ENCODE measurements at places on chromosomes 16 and 17. TPM values are rescaled to one million over a fixed set of nuclear protein-coding genes. Genes with fewer than 3 reads are reported as not detected.

- DNase-seq: no peak
Observed at GRCh38 chr16:76749780-76750375, 441.1 kb upstream of the MON1B start.

Gene ZACN
- total RNA-seq: not detected

- DNase-seq: no peak
Observed at GRCh38 chr16:74252329-74252728, 44.3 kb upstream of the PSMD7 start.

- no peak for DNase-seq
Observed at GRCh38 chr17:50834429-50835300, 721 bp upstream of the WFIKKN2 start.

Gene SLC25A39
- 78.6 TPM for total RNA-seq

DNA sequence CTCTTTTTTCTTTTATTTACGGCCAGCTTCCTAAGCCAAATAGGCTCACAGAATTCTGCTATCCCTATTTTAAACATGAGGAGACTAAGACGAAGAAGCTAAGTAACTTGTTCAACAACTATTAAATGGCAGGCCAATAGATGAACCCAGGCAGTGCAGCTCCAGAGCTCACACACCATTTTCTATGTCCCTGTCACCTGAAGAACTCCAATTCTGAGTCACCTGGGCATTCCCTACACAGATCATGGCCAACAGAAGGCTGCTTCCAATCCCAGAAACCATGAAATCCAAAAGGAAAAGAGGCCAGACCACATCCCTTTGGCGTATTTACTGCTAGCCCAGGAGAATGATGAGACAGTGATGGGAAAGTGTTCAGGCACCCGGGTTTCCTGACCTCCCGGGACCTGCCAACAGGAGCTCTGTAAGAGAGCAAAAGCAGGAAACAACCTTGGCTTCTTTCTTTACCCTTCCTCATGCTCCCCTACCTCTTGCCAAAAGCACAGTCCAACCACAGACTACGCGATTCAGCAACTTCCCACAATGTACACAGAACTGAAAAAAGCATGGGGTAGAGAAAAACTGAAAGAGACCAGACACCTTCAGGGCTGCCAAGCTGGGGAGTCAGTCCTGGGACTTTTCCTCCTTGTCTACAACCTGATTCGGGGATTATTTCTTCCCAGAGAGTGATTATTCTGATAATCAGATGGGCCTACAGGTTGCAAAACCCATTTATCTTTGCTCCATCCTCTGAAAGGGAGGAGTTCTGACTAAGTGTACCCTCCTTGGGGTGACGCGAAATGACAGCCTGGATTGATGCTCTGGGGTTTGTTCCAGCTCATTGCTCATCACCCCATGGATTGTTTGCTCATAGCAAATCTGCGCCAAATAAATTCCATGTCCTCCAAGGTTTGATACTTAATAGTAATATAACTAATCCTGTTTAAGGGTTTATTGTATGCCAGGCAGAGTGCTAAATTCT is 47.8 kb upstream of the HAS3 start:
- peak; percentile 61 for DNase-seq

DNA sequence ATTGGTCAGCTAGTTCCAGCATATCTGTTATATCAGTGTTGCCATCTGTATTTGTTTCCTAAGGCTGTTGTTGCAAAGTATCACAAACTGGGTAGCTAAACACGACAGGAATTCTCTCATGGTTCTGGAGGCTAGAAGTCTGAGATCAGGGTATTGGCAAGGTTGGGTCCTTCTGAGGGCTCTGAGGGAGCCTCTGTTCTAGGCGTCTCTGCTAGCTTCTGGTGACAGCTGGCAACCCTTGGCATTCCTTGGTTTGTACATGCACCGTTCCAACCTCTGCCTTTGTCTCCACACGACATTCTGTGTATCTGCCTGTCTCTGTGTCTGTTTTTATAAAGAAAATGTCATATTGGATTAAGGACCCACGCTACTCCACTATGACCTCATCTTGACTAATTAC is 219.9 kb upstream of the NLRP1 start:
- DNase-seq: no peak

Gene HYDIN
- 0.28 TPM for total RNA-seq

DNA sequence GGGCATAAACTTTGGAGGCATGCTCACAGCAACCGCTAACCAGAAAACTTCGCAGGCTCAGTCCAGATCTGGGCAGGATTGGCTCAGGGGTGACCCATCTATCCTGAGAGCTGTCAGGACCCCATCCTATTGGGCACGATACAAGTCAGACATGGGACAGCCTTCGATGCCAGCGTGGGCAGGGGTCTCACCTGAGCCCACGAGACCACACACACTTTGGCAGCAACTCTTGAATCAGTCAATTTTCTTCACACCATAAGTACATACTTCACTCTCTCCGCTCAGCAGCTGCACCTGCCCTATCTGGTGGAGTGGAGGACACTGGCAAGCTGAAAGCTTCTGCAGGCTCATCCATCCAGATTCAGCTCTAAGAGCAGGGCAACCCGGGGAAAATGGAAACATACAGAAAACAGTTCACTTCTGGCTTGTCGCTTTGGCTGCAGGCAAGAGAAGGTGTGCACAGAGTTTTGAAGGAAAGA is 48.3 kb downstream of the ZFHX3 start:
- DNase-seq: no peak

- DNase-seq: no peak
Observed at GRCh38 chr17:1967213-1967612, 57.9 kb downstream of the RTN4RL1 start.

Gene SPAG7
- total RNA-seq: 20.3 TPM

GRCh38 chr17:57293077-57293476 is 36.8 kb downstream of the MSI2 start:
- DNase-seq: no peak

Gene CXCL16
- 14.5 TPM for total RNA-seq

Gene ABCA8
- total RNA-seq: 35.6 TPM

- DNase-seq: no peak
Observed at GRCh38 chr17:80160536-80160935, 9.3 kb upstream of the CARD14 start.
